Osteoblast (primary cell): ENCODE measurements at places on chromosomes 2 and 18. TPM values are rescaled to one million over a fixed set of nuclear protein-coding genes. Genes with fewer than 3 reads are reported as not detected.

DNA sequence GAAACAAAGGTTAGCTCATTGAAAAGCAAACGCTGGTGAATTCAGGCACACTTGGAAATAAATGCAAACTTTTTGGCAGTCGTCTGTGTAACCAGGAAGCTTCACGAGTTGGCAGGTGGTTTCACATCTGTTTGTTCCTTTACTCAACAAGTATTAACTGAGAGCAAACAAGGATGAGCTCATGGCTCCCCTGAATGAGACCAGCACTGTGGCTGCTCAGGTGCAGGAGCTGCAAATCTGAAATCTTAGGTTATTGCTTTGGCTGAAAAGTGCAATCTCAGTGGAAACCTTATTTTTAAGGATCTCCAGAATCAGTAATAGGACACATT, 46.3 kb downstream of the SH3RF3 start:
- no peak for DNase-seq

DNA sequence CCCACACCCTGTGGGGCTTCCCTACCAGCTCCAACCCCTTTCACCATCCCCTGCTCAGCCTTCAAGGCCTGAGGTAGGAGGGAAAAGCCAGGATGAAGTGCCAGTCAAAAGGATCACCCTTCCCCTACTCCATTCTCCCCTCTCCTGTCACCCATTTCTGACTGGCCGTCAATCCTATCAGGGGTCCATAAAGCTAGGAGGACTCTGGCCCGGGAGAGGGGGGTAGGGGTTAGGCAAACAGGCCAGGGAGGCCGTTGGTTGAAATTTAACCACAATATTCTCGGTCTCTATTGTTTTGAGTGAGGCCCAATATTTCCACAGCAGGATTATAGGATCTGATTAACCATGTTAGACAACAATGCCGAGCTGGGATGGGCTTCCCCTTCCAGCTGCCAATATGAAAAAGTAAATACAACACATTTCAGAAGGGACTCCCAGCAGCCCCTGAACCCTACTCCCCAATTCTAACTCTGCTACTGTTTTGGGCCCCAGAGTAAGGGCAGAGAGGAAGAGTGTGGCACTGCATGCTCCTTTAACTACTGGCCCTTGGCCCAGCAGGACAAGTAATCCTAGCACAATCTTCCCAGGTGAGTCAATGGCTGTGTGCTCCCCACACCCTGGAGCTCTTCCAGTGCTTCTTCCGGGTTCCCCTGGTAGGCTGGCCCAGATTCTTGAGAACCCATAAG, 10.6 kb upstream of the IHH start:
- DNase-seq: no peak

The RBM43 gene
- 11.6 and 12.1 TPM in 2 replicates for total RNA-seq

The GULP1 gene
- total RNA-seq: 21.7 and 23.0 TPM in 2 replicates

GRCh38 chr18:44626807-44627206, 53.9 kb upstream of the SETBP1 start:
- no peak for DNase-seq

DNA sequence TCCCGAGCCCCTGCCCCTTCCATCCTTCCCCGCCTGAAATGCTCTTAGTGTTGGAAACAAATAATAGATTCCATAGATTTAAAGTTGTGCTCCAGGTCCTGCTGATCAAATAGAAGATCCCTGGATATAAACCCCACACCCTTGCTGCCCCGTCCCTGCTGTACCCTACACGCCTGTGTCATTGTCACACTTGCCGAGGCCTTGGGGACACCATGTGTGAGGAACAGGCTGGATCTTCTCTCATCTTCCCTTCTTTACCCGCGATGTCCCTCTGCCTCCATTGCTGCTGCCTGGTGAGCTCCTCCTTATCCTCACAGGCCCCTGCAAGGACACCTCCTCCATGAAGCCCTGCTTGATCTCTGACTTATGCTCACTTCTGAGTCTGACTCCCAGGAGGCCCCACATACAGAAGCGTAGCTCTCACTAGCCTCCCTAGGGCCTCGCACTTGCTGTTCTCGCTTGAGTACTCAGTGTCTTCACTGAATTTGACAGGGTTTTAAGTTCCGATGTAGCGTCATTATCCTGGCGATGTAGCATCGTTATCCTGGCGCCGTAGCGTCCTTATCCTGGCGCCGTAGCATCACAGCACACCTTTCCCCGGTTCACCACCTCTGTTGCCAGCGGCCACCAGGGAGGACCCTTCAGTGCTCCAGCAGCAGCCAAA, 221.9 kb downstream of the NDUFA10 start:
- DNase-seq: peak; percentile 61

The FZD7 gene
- 64.8 and 73.8 TPM in 2 replicates for total RNA-seq

GRCh38 chr2:152718909-152719645, 657 bp downstream of the ARL6IP6 start:
- peak; percentile 25 for DNase-seq

The IL1F10 gene
- total RNA-seq: not detected in 2 replicates

The APCDD1 gene
- total RNA-seq: 1.8 and 3.3 TPM in 2 replicates

DNA sequence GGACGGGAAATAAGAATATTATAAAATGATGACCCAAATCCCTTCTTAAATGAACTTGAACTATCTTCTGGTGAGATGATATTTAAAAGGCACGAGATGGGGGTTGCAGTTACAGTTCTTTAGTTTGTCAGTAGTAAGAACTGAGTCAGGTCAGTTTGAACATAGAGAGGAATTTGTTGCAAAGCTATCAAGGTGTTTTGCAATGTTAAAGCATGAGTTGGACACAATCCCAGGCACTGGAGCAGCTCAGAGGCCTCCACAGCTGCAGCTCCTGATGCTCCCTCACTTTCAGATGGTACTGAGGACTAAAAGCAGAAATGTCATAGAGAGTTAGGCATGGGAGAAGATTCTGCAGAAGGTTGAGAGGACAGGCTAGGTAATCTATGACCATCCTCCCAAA, 236.0 kb downstream of the BCL2 start:
- peak; percentile 39 for DNase-seq

The CROCC2 gene
- total RNA-seq: under 0.01 TPM in 2 replicates

DNA sequence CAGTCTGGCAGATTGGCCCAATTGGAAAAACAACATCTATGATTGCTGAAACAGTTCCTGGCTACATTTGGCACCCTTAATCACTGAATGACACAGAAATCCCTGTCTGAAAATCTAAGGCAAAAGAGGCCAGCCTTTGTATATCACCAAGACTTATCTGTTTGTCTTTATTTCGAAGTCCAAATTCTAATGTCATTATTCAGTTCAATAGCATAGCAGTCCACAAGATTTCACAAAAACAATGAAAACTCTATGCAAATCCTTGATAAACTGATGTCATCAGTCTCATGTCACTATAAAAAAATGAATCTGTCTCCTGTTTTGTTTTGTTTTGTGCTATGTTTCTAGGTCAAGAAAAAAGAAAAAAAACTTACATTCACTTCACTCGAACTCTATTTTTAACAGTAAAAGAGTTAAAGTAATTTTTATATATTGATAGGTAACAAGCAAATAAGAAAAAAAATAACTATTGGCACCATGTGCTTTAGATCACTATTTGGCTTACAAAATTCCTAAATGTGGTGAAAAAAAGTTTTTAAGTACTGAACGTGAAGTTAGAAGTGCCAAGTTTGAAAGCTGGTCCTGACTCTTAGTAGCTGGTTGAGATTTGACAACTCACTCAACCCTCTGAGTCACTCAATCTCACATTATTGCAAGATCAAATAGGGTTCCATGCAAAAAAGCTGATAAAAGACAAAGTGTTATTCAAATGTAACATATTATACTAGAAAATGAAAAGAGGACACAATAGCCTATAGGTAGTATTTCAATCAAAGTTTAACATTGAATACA, 359.3 kb downstream of the IRS1 start:
- no peak for DNase-seq
